ENCODE measurements at places on chromosomes 11 and 22.

DNA sequence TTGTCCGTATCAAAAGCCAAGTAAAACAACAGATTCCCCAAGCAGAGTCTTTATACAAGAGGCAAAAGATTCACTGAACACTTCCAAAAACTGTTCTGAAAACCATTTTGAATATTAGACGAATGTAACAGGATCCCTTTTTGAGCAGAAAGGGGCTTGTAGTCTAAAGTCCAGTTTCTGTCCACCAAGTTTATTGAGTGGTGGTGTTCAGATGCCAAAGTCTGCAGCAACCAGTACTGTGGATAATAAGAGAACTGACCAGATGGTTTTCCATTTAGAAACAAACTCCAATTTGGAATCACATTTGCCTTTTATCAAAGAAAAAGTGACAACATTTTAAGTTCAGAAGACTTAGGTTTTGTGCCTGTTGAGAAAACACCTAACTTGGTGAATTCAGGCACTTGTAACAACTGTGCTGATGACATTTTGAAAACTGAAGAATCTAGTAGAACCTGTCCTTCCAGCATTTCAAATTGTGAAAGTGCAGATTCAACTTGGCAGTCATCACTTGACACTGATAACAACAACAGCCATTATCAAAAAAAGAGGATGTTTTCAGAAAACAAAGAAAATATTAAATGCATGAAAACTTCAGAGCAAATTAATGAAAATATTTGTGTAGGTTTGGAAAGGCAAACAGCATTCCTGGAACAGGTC lies 217.1 kb downstream of the CSNK2A3 start:
- DNase-seq = no peak

- no peak for DNase-seq
These were observed 80.3 kb downstream of the ETS1 start for GRCh38 chr11:128506999-128507611.

GRCh38 chr22:42959576-42960509 lies 55.1 kb downstream of the PACSIN2 start:
- DNase-seq = no peak

DNA sequence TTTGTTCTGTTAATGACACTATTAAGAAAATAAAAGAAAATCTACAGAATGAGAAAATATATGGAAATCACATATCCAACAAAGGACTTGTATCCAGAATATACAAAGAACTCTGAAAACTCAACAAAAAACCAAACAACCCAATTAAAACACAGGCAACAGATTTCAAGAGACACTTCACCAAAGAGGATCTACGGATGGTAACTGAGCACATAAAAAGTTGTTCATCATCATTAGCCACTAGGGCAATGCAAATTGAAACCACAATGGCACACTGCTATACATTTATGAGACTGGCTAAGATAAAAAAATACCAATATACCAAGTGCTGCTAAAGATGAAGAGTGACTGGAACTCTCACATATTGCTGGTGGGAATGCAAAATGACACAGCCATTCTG lies 34.5 kb upstream of the SLC25A1 start:
- DNase-seq = no peak

DNA sequence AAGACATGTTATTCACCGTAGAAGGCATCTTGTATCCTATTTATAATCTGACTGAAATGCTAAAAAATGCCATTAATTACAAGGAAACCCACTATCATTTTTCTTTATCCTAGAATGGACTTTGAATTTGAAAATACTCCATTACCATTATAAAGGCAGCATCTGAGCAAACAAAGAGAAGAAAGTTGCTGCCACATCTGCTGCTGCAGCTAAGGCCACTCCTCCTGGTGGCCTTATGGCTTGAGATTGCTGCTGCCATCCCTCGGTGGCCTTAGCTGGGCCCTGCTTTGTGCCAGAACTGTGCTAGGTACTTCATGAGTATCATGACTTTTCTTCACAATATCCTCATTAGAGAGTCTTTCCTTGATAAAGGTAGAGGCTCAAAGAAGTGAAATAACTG lies 1210.1 kb upstream of the TENM4 start:
- no peak for DNase-seq

DNA sequence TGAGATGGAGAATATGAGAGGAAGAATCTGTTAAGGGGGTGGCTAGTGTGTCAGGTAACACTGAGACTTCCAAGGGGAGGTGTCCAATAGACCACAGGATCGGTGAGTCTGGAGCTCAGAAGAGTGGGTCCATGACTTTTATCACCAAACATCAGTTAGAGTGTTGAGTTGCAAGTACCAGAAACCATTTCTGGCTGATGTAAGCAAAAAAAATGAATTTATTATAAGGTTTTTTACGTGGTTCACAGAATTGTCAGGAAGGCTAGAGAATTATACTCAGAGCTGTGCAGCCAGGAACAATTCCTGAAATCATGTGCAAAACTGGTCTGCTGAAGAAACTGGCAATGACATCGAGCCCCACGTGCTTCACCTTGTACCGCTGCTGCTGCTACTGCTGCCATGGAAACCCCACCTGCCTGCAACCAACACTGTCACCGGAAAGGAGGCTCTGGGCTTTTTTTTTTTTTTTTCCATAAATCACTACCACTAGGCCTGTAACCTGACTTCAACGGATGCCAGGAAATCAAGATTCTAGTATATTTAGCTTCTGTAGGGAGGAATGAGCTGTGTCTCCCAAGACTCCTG lies 16.6 kb upstream of the STK33 start:
- no peak for DNase-seq

- peak; percentile 24 for DNase-seq
These were observed 25.4 kb upstream of the SMTN start for GRCh38 chr22:31055635-31056159.

GRCh38 chr11:68343761-68344256 lies 31.4 kb downstream of the LRP5 start:
- DNase-seq = no peak

Data from anterior cingulate cortex (tissue), 58 donors.